ENCODE measurements at places on chromosomes 2 and 18. TPM values are rescaled to one million over a fixed set of nuclear protein-coding genes. Genes with fewer than 3 reads are reported as not detected.

Gene PAX8
- total RNA-seq: 27.8 TPM

Gene SP140
- total RNA-seq: 0.80 TPM

Gene COPS7B
- 21.4 TPM for total RNA-seq

Gene SERPINE2
- total RNA-seq: 26.9 TPM

Gene ANKRD62
- total RNA-seq: not detected

Gene CABLES1
- total RNA-seq: 9.7 TPM

Gene MOGAT1
- total RNA-seq: not detected

Gene IL1F10
- total RNA-seq: not detected

GRCh38 chr2:104818264-104818663, 35.7 kb upstream of the POU3F3 start:
- DNase-seq: no peak

DNA sequence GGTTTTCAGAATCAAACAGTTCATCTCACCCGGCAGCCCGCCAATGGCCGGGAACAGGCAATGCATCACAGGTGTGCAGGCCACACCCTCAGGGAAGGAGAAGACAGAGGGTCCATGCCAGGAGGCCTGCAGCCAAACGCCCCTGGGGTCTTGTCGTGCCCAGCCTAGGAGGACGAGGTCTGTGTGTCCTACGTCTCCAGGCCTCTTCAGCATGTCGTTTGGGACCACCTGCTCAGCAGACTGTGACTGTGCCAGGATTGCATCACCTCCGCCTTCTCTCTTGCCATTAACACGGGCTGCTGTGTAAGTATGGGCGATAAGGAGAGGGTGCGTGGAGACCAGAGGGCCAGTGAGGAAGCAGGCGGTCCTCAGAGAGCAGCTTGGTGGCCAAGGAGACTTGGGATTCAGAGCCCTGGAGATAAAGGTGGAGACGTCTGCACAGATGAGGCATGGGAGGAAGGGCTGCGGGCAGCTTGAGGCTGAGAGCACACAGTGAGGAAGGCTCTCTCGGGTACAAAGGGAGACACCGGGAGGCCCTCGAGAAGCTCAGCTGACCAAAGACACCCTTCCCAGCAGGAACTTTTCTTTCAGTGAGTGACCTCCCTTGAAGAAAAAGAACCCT, 37.4 kb upstream of the KLHL29 start:
- peak; percentile 48 for DNase-seq

DNA sequence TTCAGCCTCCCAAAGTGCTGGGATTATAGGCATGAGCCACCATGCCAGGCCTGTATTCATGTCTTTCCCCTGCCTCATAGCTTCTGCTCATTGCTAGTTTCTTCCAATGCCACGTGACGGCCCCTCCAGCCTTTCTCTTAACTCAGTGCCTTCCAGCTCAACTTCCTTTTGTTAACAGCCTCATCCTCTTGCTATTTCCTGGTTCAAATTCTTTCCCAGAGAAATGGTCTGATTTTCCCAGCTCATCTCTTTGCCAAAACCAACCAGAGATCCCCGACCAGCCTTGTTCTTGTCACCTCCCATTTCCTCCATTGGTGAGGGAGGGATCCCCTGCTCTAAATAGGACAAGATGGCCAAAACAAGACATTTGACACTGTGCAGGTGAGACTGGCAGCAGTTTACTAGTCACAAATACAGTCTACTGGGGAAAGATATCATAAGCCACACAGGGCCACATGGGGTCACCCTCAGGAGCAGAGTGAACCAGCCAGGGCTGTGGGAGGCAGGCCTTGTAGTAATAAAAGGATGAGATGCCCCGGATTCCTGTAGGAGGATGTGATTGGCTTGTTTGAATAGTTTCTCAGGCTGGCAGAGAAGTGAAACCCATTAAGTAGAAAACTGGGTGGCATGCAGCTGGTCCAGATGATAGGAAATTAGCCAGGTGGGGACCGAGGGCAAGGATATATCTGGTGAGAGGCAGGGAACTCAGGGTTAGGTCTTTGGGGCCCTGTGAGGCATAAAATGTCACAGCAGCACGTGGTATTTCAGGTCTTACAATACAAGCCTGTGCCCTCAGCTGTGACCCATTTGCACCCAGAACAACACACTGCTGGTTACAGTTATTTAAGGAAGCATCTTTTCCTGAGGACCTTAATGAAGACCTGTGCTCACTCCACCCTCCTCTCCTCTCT, 6.4 kb downstream of the CD207 start:
- DNase-seq: no peak

DNA sequence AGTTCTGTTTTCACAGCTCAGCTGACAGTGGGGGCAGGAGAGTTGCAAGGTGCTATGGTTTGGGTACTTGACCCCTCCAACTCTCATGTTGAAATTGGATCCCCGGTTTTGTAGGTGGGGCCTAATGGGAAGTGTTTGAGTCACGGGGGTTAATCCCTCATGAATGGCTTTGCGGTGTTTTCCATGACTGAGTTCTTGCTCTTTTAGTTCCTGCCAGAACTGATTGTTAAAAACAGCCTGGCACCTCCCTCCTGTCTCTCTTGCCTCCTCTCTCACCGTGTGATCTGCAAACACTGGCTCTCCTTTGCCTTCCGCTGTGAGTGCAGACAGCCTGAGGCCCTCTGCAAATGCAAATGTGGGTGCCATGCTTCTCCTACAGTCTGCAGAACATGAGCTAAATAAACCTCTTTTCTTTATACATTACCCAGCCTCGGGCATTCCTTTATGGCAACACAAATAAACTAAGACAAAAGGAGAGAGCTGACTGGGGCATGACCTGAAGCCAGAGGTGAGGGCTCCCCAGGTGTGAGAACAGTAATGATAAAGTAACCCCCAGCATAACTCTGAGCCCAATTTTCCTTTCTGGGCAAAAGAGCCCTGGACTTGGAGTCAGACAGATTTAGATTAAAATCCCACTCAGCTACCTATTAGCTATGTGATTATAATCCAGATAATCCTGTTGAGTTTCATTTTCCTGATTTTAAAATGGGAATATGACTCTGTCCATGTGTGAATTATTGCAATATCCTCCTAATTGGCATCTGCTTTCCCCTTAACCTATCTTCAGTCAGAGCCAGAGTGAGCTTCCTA, 64.9 kb upstream of the CAPN13 start:
- no peak for DNase-seq

DNA sequence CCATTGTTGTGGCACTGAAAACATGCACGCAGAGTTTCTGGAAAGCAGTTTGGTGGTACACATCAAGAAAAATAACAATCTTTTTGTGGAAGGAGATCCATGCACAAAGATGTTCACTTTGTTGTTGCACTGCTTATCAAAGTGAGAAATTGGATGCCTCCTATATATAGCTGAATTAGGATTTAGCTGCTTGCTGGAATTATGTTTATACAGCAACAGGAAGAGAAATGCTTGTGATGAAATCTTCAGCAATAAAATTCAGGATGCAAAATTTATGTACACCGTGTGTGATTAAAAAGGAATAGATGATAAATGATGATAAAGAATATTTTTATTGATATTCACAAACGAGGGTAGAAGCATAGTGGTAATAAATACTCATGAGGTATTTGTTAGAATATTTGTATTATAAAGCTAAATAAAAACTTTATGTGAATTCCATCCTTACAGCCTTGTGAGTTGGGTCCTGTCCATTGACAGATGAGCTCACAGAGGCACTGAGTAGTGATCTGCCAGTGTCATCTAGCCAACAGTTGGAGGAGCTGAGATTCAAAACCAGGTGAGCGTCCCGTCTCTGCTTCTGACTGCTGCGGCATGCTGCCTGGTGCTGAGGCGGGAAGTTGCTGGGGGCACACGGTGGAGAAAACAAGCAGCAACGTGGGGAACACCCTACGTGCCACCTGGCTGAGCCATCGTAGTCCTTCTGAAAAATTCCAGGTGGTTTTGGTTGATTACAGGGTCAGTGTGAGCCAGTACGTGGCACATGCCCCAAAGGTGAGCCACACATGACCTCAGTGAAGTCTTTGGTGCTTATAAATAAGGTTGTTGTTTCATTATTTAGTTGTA, 80.2 kb downstream of the ASAP2 start:
- DNase-seq: no peak

GRCh38 chr2:40471866-40472265, 20.0 kb upstream of the SLC8A1 start:
- DNase-seq: no peak

- peak; percentile 33 for DNase-seq
These were observed 13.9 kb upstream of the ATP6V1B1 start for GRCh38 chr2:70921839-70922234.

- no peak for DNase-seq
These were observed 1009.9 kb upstream of the NXPH2 start for GRCh38 chr2:139790136-139790535.

DNA sequence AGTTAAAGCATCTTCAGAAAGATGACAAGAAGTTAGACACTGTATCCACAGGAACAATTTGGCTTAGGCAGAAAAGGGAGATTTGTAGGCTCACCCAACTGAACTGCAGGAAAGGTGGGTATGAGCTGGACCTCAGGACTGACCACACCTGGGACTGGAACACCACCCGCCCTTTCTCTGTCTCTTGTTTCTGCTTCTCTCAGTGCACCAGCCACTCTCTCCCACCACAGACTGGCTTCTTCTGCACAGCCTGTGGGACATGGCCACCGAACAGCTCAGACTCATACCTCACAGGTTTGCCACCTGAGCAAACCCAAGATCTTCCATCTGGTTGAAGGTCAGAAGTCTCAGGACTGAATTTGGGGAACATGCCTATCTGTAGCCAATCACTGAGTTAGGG, 14.2 kb upstream of the MALT1 start:
- DNase-seq: no peak

DNA sequence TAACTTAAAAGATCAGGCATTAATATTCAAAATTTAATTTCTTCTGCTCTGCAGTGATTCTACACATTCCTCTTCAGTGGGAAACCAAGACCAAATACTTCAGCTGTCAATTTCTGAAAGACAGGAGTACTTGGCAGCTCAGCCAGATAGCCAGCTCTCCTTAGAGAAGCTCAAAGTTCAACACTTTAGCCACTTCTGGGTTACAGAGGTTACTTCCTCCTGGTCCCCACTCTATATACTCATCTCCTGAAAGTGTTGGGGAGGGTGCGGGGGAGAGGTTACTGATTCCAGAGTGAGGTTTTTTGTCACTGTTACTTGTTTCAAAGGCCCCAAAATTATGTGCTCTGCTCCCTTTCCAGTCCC, 4.1 kb downstream of the CYTIP start:
- no peak for DNase-seq

DNA sequence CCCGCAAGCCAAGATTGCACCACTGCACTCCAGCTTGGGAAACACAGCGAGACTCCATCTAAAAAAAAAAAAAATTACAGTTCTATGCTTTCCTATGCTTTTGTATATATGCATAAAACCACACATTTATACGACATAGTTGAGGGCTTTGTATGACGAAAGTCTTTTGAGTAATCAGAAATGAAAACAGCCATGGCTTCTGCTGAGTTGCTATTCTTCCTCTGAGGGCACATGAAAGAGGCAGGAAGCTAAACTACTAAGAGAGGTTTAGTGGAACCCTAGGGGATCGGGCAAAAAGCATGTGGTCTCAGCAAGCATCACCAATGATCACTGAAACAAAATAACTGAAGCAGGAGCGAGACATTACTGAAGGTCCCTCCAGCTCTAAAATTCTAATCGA, 99.6 kb downstream of the ZAP70 start:
- no peak for DNase-seq

- no peak for DNase-seq
These were observed 543.6 kb upstream of the SOX11 start for GRCh38 chr2:5148392-5149085.

DNA sequence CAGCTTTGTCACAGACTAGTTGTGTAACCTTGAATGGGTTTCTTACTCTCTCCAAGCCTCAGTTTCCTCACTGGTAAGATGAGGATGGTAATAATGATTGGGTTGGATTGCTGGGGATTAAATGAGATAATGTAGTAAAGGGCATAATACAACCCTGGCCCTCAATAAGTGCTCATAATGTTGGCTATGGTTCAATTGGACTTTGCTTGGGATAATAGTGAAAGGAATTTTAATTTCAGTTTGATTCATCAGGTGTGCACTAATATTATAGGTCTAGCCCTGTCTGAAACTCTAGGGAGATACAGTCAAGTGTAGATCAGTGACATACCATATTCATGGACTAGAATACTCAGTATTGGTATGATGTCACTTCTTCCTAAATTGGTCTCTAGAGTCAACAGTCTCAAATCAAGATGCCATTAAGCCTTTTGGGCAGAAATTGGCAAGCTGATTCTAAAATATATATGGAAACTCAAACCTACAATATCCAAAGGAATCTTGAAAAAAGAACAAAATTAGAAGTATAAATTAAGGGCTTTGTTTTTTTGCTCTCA, 161.4 kb downstream of the SMAD7 start:
- DNase-seq: no peak

DNA sequence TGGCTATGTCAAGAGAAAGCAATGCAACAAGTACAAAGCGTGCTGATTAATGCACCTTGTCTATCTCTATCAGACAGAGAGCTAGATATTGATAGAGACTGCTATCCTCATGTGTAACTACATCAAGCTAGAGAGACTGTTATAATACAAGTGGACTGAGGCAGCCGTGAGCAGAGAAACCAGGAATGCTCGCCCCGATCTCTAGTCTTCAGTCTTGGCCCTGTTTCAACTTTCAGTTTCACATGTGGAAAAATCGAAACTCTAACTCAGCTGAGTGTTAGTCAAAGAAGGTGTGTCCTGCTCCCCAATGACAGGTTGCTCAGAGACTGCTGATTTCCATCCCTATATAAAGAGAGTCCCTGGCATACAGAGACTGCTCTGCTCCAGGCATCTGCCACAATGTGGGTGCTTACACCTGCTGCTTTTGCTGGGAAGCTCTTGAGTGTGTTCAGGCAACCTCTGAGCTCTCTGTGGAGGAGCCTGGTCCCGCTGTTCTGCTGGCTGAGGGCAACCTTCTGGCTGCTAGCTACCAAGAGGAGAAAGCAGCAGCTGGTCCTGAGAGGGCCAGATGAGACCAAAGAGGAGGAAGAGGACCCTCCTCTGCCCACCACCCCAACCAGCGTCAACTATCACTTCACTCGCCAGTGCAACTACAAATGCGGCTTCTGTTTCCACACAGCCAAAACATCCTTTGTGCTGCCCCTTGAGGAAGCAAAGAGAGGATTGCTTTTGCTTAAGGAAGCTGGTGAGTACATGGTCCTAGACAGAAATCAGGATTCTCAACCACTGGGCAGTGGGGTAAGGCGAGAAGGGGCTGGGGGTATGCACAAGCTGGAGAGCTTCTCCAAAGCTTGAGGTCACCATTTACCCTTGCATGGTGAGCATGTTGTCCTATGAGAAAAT, at the start of gene RSAD2:
Gene RSAD2, plus strand, starts transcription at position 376 of the 903 bp plus-strand sequence. Its CDS starts 24 bp downstream, at position 400.
- DNase-seq: no peak

All from myocyte (in vitro differentiated cells).